ENCODE measurements at places on chromosomes 4 and X. TPM values are rescaled to one million over a fixed set of nuclear protein-coding genes. Genes with fewer than 3 reads are reported as not detected.

DNA sequence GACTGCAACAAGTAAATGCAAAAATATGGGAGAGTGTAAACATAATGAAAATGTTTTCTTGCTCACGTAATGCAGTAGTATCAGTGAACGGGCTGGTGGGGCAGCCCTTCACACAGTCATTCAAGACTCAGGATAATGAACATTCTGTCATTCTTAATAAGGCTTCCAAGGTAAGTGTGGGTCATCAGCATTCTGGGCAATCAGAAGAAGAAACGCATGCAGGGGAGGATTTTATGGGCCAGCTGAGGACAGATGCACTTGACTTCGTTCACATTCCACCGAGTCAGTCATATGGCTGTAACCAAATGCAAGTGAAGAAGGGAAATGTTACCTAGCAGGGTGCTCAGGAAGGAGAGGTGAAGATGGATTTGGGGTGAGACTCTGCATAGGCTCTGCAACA is 68.0 kb upstream of the MAP9 start:
- no peak overlapping the region for H3K27ac ChIP-seq
- no peaks in the 10 kb centered on the region for H3K36me3 ChIP-seq
- no peaks in the 10 kb centered on the region for H3K27me3 ChIP-seq
- peaks cover 13% of the 10 kb centered on the region for H3K4me1 ChIP-seq
- no peak overlapping the region for H3K4me3 ChIP-seq

DNA sequence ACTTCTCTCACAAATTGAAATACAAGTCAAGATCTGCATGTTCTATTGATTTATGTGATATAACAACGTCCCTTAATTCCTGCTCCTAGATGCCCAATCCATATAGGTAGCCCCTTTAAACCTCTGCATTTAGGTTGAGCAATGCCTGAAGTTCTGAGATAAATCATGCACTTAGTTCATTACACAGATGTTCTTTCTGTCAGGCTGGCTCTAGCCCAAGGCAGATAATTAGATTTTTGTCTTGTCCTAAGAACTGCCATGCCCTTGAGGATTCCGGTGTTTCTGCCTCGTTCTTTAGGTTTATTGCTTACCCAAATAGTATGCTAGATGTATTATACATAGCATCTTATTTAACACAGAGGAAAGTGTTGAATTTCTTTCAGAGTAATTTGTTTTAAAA is 143.1 kb downstream of the TRAM1L1 start:
- no peak for DNase-seq
- H3K27ac ChIP-seq: no peak overlapping the region
- H3K36me3 ChIP-seq: no peaks in the 10 kb centered on the region
- no peaks in the 10 kb centered on the region for H3K27me3 ChIP-seq
- no peak overlapping the region for H3K4me3 ChIP-seq

DNA sequence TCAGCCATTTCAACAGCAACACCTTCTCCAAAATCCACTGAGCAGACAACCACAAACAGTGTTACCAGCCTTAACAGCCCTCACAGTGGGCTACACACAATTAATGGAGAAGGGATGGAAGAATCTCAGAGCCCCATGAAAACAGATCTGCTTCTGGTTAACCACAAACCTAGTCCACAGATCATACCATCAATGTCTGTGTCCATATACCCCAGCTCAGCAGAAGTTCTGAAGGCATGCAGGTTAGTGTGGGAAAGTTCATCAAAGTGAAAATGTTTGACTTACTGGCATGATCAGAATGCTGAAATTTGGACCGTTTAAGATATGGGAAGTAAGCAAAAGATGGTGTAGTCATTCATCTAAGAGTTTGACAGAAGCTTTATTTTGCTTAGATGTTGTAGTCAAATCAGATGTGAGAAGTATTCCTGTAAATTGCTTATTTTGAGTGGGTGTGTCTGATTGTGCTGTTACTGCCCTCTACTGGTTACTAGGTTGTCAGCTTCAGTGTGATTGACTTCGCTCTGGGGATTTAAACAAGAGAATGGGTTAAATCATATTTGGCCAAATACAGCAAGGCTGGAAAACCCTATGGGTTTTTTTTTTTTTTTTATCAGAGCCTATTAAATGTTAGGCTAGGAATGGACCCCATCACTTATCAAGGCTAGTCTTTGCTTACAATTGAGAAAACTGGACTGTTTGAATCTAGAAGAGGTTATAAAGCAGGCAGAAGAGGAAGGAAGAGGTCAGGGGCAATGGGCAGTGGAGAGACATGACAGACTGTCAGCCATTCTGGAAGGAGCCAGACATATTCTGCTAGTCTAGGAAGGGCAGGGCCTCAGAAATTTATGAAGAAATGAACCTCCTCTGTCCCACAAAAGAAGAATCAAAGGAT is 130.3 kb downstream of the DIPK2B start:
- no peaks in the 10 kb centered on the region for H3K27me3 ChIP-seq
- H3K4me1 ChIP-seq: no peaks in the 10 kb centered on the region
- H3K4me3 ChIP-seq: no peak overlapping the region
- H3K27ac ChIP-seq: no peak overlapping the region

- no peaks in the 10 kb centered on the region for H3K36me3 ChIP-seq
- no peak overlapping the region for H3K27ac ChIP-seq
- no peak for DNase-seq
- H3K27me3 ChIP-seq: no peaks in the 10 kb centered on the region
- H3K4me3 ChIP-seq: no peak overlapping the region
Measured at GRCh38 chr4:25821267-25821666, 41.5 kb downstream of the SEL1L3 start.

DNA sequence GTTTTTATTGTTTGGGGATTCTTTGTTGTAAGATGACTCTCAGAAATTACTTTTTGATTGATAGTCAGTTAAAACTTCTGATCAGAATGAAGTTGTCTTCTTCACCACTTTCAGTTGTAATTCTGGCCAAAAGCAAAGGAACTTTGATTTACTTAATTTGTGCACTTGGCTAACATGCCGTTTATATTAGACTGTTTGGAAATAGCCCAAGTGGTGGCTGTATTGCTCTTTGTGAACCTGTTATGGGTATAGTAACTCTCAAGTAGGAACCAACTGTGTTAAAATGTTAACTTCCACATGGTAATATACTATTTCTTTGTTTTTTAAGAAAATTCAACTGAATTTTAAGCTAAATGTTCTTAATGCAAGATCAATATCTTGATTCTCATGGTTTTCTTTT is 581.9 kb downstream of the GRID2 start:
- no peak overlapping the region for H3K27ac ChIP-seq
- DNase-seq: no peak
- no peaks in the 10 kb centered on the region for H3K4me1 ChIP-seq

DNA sequence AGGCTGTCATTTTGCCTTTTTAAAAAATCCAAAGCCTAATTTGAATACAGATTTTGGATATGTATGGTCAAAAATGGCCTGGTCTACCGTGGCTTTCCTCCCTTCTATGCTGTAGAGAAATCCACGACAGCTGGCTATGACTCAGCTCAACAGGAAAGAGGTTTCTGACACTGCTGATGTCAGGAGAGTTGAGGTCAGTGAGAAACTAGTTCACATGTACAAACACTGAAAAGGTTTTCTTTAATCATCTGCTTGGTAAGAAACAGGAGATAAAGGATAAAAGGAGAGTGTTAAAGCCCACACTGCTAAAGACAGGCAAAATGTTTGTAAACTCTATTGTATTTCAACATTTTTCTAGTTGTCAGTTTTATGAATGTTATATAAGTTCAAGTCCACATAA is 113.9 kb downstream of the NYX start:
- H3K27me3 ChIP-seq: no peaks in the 10 kb centered on the region
- peaks cover 8% of the 10 kb centered on the region for H3K4me1 ChIP-seq
- H3K27ac ChIP-seq: no peak overlapping the region
- H3K36me3 ChIP-seq: no peaks in the 10 kb centered on the region

- H3K27me3 ChIP-seq: no peaks in the 10 kb centered on the region
- H3K27ac ChIP-seq: peak overlapping the region; percentile 69
- peak overlapping the region; percentile 37 for H3K4me3 ChIP-seq
- DNase-seq: no peak
- no peaks in the 10 kb centered on the region for H3K4me1 ChIP-seq
Measured at GRCh38 chrX:18886005-18886343, 97.9 kb downstream of the PHKA2 start.

GRCh38 chr4:139454111-139455045 is at the start of gene RAB33B:
Gene RAB33B, plus strand, starts transcription at chr4:139454121. Its CDS starts 75 bp downstream, at chr4:139454196.
- H3K27ac ChIP-seq: peak within 1 kb of the TSS; percentile 93
- peak within 1 kb of the TSS; percentile 91 for H3K4me3 ChIP-seq
- DNase-seq: no peak

- no peaks in the 10 kb centered on the region for H3K4me1 ChIP-seq
- H3K27me3 ChIP-seq: peaks cover under 1% of the 10 kb centered on the region
- no peak for DNase-seq
- no peak overlapping the region for H3K27ac ChIP-seq
- no peaks in the 10 kb centered on the region for H3K36me3 ChIP-seq
Measured at GRCh38 chr4:3660086-3660927, 105.9 kb upstream of the ADRA2C start.

DNA sequence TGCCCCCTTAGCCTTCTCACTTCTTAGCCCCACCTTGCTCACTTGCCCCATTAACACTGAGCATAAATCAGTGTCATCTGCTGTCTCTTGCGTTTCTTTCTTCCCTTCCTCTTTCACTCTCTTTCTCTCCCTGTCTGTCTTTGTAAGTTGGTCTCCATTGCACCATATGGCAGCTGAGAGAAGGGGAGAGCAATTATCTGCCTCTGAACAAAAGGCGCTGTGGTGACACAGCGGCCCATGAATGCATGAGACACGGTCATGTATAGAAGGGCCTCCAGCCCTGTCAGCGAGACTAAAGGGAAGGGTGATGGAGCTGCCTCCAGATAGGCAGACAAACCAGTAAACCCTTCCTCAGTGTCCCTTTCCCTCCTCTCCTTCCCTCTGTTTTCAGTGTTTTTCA is 88.8 kb upstream of the PCDH18 start:
- no peak overlapping the region for H3K27ac ChIP-seq
- no peak for DNase-seq
- no peaks in the 10 kb centered on the region for H3K4me1 ChIP-seq

DNA sequence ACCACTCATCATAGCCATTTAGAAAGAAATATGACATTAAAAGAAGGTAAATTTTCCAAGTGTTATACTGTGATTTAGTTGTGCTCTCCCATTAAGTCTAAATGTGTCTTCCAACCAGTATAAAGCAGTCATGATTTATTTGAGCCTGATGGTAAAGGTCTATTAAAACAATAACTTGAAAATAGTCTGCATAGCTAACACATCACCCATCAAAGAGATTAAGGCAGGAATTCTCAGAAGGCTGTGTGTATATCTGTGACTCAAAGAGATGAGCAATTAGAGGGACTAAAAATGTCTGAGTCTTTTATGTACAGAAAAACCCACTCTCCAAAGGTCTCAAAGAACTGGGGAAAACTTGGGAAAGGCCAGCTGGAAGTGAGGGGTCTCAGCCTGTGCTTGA is 70.3 kb upstream of the IQCM start:
- peaks cover 22% of the 10 kb centered on the region for H3K4me1 ChIP-seq
- H3K4me3 ChIP-seq: no peak overlapping the region
- DNase-seq: no peak
- no peaks in the 10 kb centered on the region for H3K36me3 ChIP-seq
- H3K27ac ChIP-seq: no peak overlapping the region

DNA sequence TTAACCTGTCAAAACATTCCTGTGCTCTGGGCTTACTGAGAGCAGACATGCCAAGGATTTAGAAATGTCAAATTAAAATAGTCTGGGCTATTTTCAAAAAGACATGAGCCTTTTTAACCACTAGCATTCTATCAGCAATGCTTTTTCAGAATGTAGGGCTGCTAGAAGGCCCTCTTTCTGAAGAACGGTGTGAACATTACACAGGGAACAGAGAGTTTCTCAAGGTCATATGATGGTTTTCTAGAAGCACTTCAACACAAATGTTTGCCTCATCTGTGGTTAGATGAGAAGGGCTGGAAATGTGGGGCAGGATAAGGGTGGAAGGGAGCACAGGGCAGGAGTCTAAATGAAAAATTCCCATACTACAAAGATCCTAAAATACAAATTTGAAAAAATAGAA is 39.3 kb downstream of the GRIA3 start:
- H3K4me3 ChIP-seq: no peak overlapping the region
- H3K4me1 ChIP-seq: no peaks in the 10 kb centered on the region
- DNase-seq: no peak
- H3K36me3 ChIP-seq: no peaks in the 10 kb centered on the region
- H3K27me3 ChIP-seq: no peaks in the 10 kb centered on the region

GRCh38 chr4:24840826-24841543 is 45.6 kb downstream of the SOD3 start:
- no peak overlapping the region for H3K4me3 ChIP-seq
- peaks cover 15% of the 10 kb centered on the region for H3K4me1 ChIP-seq
- H3K36me3 ChIP-seq: no peaks in the 10 kb centered on the region
- H3K27ac ChIP-seq: no peak overlapping the region
- no peak for DNase-seq

GRCh38 chrX:45422216-45422925 is 221.7 kb upstream of the DIPK2B start:
- no peak overlapping the region for H3K27ac ChIP-seq
- H3K36me3 ChIP-seq: no peaks in the 10 kb centered on the region
- no peak overlapping the region for H3K4me3 ChIP-seq
- H3K27me3 ChIP-seq: no peaks in the 10 kb centered on the region

The FAM184B gene
- not detected for total RNA-seq

The CPE gene
- total RNA-seq: 64.5 TPM

The MAGED2 gene
- total RNA-seq: 137 TPM

The DNASE1L1 gene
- 12.5 TPM for total RNA-seq

The BEX5 gene
- total RNA-seq: 2.3 TPM

The CITED1 gene
- total RNA-seq: not detected
